COR-L47 (cell line): ENCODE measurements at places on chromosomes 11 and 22.

GRCh38 chr11:35426351-35426750, 7.0 kb upstream of the SLC1A2 start:
- DNase-seq, result no peak

DNA sequence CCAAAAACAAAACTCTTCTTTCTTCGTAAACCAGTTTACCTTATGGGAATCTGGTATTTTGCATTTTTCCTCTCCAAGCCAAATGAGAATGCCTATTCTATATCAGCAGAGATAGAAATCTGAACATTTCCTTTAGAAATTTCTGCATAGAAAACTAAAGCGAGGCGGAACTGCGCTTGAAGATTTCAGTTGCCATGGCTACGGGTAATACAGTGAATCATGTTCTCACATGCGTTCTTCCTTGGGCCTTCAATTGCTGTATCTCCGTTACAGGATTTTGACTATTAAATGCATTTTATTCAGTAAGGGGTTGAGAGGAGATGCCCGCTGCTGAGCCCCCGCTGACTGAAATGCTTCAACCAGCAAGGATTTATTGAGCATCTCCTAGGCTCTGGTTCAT, 108.2 kb upstream of the CRYBB3 start:
- DNase-seq, result no peak

DNA sequence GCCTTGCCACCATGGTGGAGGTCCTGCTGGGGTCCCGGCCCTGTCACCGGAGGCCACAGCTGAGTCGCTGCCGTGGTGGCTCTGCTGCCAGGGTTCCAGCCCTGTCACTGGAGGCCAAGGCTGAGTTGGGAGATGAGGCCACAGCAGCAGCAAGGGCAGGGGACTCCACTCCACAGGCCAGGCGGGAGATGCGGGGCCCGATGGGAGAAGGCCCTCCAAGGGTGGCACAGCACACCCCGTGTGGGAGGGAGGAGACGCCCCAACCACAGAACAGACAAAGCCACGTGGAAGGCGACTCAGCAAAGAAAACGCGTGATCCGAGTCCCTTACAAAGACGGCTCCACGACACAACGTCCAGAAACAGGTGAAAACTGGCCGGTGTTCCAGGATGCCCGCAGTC, 159.3 kb downstream of the BRD1 start:
- DNase-seq, result no peak

DNA sequence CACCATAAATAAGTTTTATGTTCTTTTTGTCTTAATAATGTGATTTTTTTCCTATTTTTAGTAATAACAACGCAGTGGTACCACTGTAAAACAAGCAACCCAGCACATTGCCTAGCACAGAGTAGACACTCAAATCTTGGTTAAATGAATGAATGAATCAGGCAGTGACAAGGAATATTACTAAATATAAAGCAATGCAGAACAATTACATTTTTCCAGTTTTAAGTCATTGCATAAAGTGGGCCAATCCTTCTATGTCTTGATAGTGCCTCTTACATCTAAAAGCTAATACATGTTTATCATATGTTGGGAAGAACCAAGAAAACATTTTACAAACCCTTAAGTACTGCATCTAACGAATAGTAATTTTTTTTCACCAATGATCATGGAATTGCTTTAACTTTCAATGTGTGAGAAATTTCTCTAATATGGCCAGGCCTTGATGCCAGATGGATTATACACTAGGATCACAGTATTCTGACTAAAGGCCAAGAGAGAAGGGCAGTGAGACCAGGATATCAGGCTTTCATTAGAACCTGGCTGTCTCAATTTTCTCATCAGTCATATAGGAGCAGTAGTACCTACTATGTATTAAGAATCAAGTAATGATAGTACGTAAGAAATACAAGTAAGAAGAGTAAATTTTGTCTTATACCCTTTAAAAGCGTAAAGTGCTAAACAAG, 88.5 kb downstream of the TRIM44 start:
- no peak for DNase-seq

DNA sequence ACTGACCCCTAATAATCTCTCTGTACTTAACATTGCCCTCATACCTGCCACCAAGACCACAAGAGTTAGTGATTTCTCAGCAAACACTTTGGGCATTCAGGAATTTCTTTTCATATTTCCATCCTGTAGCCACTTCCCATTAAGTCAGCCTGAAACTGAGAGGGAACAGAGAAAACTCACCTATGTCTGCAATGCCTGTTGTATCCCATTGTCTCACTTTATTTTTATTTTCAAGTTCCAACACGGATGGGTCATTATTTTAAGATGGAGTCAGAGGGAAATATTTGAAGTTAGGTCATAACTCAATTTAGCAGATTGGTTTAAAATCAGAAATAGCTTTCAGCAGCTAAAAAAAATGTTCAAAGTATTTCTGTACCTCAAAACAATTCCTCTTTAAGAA, 937.8 kb upstream of the CHORDC1 start:
- no peak for DNase-seq

GRCh38 chr11:126329644-126330211, 25.8 kb upstream of the ST3GAL4 start:
- no peak for DNase-seq

GRCh38 chr11:125451400-125452124, 44.5 kb downstream of the FEZ1 start:
- peak; percentile 88 for DNase-seq

GRCh38 chr11:66720899-66721470, 8.0 kb downstream of the SPTBN2 start:
- DNase-seq, result no peak

DNA sequence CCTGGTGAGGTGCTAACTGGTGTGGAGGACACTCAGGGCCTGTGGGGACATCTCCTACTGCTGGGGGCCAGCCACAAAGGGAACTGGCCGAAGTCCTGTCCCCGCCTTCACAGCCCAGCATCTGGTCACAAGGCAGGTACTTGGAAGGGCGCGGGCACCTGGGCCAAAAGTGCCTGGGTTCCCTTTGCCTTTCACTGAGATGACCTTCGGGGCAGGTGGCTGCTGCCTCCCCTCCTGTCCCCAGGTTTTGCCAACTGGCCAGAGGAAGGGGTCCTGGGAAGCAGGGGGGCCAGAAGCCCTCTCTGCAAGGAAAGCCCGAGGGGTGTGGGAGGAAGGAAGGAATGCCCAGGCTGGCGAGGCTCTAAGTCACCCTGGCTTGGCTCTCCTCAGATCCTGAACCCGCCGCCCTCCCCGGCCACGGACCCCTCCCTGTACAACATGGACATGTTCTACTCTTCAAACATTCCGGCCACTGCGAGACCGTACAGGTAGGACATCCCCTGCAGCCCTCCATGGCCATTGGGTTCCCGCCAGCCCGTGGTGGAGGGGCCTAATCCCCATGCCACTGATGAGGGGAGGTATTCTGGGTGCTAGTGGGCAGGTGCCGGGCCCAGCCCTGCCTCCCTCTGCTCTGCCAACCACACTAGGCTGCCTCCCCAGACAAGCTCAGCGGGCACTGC, 14.4 kb upstream of the PPP6R3 start:
- no peak for DNase-seq

DNA sequence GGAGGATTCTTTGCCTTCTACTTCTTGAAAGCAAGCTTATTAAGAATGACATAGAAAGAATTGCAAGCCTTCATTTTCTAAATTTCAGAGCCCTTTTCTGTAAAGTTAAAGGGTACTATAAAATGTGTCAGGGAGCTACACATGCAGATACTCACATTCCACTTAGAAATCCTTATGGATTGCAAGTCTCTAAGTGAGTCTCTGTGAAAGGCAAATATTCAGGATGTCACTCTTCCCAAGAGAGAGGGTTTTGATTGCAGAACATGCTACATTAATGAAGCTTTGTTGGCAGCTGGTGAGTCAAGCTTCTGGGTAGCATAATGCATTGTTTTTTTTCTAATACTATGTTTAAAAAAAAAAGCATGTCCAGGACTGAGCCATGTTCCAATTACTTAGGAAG, 369.2 kb downstream of the DCDC1 start:
- no peak for DNase-seq

DNA sequence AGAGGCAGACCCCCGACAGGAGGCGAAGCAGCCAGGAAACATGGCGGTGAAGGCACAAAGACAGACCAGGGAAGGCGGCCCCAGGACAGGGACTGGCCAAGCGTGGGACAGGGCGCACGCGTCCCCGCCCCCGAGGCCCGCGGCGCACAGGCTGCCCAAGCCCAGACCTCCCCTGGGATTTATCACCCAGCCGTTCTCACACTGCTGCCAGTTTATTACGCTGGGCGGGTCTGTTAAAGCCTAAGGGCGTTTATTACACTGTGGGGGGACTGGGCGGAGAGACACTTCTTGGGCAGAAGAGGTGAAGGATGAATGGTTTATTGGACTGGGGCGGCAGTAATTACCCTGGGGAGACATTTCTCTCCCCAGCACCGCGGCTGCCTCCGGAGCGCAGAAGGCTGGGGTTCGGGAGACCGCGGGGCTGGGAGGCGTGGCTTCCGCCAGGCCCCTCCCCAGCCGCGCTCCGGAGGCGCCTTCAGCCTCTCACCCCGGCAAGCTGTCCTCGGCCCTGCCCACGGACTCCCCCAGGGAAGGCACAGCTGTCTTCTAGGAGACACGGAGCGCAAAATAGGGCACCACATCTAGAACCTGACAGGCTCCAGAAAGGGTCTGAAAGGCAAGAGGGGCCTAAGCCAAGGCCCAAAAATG, 47.1 kb downstream of the SLC22A12 start:
- peak; percentile 58 for DNase-seq

DNA sequence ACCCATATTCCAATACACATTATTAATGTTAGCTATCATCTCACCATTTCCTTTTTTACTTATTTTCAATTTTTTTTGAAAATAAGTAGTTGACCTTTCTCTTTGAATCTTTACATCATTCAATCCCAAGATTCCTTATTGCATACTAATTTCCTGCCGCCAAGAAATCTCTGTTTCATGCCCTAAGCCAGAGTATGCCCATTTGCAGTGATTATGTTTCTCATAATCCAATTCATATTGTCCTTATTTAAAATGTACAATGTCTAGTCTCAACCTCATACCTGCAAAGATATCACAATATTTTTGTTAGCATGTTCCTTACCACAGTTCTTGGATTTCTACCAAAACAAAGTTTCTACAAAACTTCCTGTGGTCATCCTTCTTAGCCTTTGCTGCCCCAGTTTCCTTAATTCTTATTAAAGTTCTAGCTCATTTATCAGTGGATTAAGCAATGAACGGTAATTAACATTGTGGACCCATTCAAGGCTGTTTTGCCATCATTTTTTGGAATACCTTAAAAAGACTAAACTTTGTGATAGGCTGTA, 75.3 kb downstream of the CD44 start:
- DNase-seq, result no peak

DNA sequence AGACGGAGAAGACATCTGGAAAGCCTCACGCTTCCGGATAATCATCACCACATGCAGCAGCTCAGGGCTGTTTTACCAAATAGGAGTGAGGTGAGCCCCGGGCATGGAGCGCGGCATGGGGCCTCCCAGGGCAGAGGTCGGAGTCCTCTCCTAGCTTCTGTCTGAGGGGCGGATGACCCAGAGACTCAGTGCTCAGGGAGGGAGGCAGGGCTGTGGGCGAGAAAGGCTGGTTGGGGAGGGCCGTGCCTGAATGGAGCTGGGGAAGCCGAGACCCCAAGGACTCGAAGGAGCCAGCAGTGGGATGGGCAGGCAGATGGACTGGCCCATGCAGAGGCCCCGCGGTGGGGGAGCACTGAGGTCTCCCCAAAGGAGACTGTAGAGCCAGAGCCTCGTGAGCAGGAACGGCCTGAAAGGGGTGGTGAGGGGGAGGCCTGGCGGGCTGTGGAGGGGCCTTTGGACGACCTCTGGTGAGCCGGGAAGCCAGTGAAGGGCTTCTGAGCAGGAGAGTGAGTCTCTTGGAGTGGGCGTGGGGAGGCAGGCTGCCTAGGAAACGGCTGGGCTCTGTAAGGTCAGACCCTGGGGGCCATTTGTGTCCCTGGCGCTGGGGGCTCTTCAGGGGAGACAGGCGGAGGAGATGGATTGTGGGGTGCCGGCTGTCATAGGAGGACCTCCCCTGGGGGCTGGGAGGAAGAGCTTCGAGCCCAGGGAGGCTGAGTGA, 24.7 kb upstream of the PANX2 start:
- DNase-seq, result no peak

DNA sequence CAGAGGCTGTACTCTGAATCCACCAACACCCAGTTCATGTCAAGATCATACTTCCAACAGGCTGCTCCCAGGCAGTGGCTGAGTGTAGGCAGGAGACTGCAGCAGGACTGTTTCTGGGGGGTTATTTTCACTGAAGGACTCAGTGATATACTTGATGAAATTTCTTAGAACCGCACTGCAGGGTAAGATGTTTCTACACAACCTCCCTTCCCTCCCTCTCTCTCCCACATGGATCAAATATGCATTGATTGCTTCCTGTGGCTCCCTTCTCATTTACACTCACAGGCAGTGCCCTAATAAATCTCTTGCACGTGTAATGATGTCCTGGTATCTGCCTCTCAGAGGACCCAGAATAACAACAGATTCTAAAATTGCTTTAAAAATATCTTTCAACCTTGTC, 251.3 kb upstream of the CCDC179 start:
- DNase-seq, result no peak

- DNase-seq, result no peak
These were observed 38.1 kb upstream of the SYT7 start for GRCh38 chr11:61618978-61619377.

DNA sequence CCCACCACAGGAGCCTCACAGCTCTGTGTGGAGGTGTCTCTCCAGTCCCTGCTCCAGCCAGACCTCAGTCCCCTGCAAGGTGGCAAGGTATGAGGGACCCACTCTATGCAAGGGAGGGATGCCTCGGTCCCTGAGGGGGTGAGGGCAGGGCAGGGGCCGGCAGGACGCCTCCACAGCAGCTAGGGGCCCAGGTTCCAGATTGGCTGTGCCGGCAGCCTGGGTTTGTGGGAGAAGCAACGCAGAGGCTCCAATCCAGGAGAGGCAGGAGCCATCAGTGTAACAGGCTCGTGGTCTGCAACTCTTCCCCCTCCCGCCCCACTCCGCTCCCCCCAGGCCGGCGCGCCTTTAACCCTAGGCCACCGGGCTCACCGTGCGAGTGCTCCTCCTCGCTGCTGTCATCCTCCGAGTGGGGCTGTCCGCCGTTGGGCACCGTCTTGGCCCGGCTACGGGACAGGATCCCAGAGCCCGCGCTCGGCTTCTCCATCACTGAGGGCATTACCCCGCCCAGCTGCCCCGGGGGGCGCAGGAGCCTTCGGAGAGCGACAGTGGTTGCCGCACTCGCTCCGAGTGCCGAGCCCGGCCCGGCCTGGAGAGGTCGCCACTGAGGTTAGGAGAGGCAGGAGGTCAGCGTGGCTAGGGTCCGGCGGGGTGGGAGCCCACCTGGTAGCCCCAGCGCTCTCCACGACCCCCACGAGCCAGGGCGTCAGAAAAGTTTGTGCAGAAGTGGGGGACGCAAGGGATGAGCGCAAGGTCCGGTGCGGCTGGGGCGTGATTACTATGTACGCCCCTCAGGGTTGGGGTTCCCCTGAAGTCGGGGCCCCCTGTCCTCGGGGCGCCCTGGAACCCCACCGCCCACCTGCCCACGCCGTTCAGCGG, 765 bp downstream of the RCOR2 start:
- peak; percentile 39 for DNase-seq

GRCh38 chr11:84687433-84687832, 939.7 kb downstream of the DLG2 start:
- no peak for DNase-seq

- DNase-seq, result no peak
These were observed 4.7 kb upstream of the AP1B1 start for GRCh38 chr22:29393019-29393608.
